Thymus (tissue), 14 donors: ENCODE measurements at places on chromosomes 7 and 10.

DNA sequence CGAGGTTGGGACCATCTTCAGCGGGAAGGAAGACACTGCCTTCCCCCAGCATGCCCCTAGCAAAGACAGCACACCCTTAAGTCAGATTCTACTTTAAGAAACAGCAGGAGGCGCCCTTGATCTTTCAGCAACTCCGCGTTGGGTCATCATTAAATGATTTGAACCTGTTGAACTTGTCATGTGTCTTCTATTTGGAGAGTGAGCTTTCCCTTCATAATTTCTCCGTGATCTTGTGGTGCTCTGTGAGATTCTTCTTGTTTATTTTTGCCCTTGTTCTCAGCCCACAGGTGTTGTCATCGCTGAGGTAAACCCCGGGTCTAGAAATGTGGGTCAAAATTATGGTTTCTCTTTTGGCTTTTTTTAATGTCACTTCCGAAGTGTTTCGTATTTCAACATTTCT lies 49.5 kb upstream of the PITRM1 start:
- H3K36me3 ChIP-seq = no peaks in the 10 kb centered on the region
- DNase-seq = no peak
- H3K4me1 ChIP-seq = no peaks in the 10 kb centered on the region
- H3K27ac ChIP-seq = no peak overlapping the region
- no peaks in the 10 kb centered on the region for H3K27me3 ChIP-seq

DNA sequence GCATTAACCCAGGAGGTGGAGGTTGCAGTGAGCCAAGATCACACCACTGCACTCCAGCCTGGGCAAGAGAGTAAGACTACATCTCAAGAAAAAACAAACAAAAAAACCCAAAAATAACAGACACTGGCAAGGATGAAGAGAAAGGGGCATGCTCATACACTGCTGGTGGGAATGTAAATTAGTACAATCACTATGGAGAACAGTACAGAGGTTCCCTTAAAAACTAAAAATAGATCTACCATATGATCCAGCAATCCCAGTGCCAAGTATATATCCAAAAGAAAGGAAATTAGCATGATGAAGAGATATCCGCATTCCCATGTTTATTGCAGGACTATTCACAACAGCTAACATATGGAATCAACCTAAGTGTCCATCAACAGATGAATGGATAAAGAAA lies 66.4 kb upstream of the PLA2G12B start:
- no peaks in the 10 kb centered on the region for H3K27me3 ChIP-seq
- no peak overlapping the region for H3K4me3 ChIP-seq
- no peak overlapping the region for H3K27ac ChIP-seq
- peaks cover 2% of the 10 kb centered on the region for H3K36me3 ChIP-seq

DNA sequence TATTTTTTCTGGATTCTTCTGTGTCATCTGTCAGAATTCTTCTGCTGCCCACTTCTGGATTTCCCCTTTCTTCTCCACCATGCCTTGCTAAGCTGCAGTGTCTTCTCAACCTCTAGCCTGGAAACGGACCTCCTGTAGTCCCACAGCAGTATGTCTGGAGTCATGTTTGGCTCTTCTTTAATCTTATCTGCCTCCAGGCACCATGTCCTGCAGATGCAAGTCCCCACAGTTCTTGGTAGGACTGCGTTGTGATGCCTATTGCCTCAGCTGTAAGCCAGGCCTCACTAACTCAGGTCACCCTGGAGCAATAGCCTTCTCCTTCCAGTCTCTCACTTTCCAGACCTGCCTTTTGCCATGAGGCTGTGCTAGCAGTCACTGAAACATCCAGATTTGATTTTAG lies 268.3 kb downstream of the POM121L12 start:
- no peaks in the 10 kb centered on the region for H3K27me3 ChIP-seq
- H3K4me1 ChIP-seq = no peaks in the 10 kb centered on the region
- DNase-seq = no peak
- no peak overlapping the region for H3K4me3 ChIP-seq

DNA sequence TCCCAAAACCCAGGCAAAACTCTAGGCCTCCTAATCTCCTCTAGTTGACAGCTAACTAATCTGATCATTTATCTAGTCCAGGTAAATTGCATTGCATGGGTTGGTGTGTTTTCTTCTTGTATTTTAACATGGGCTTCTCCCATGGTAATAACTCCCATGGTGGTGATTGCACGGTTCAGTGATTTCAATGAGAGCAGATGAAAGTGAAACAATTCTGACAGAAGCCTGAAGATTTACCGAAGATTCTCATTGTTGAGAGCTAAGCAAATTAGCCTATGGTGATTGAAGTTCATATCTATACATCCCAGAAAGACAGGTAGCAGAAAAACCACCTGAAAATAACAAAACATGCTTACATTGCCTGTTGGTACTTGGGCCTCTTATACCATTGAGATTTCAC lies 26.6 kb upstream of the LIPN start:
- H3K4me1 ChIP-seq = no peaks in the 10 kb centered on the region
- no peak for DNase-seq
- H3K36me3 ChIP-seq = no peaks in the 10 kb centered on the region
- no peak overlapping the region for H3K4me3 ChIP-seq
- no peaks in the 10 kb centered on the region for H3K27me3 ChIP-seq
- no peak overlapping the region for H3K27ac ChIP-seq

DNA sequence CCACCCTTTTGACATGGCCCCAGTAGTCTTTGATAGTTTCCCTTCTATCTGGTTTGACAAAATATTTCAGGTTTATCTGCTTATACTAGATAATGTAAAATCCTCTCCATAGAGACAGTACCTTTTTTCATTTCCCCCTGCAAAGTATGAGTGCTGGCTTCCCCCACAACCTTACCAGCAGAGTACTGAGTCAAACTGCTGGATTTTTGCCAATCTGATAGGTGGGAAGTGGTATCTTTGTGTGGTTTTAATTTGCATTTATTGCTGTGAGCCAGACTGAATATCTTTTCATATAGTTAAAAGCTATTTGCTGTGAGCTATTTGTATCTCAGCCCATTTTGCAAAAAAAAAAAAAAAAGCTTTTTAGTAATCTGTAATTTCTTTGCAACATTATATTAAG lies 32.1 kb upstream of the HECTD2 start:
- H3K27ac ChIP-seq = no peak overlapping the region
- no peak for DNase-seq
- H3K4me3 ChIP-seq = no peak overlapping the region
- peaks cover 7% of the 10 kb centered on the region for H3K4me1 ChIP-seq

DNA sequence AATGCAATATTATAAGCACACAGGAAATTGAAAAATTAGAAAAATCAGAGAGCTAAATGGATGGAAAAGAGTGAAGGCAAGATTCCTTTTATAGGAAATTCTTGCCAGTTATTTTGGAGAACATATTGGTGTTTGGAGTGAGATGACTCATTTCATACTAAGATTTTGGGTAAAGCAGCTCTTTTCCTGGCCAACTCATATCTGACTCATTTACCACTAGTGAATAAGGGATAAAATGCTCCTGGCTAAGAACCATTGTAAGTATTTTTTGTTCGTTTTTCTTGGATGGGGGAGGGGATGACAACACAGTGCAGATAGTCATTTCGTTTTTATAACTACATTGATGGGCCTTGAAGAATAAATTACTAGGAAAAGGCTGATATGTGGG lies 139.3 kb downstream of the TWIST1 start:
- H3K4me1 ChIP-seq = no peaks in the 10 kb centered on the region
- H3K4me3 ChIP-seq = no peak overlapping the region
- no peak for DNase-seq
- H3K36me3 ChIP-seq = no peaks in the 10 kb centered on the region

DNA sequence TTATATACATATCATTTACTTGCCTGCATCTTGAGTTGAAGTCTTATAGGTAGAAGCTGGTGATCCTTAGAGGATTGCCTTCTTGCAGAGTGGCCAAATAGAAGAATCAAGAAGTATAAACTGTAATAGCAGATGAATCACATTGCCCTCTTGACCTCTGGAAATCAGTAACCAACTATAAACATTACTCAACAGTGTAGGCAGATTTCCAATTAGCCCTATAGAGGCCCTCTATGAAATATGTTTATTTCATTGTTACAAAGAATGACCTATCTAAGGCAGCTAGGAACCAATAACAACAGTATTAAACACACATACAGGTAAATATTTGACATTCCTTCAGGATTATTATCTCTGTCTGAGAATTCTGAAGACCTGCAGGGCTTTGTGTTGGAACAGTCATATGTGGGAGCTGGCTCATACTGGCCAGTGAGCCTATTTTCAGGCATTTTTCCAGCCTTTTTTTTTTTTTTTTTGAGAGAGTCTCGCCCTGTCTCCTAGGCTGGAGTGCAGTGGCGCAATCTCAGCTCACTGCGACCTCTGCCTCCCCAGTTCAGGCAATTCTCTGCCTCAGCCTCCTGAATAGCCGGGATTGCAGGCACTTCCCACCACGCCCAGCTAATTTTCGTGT lies 7.2 kb upstream of the SRI start:
- no peak overlapping the region for H3K27ac ChIP-seq
- no peaks in the 10 kb centered on the region for H3K4me1 ChIP-seq
- DNase-seq = no peak
- H3K27me3 ChIP-seq = no peaks in the 10 kb centered on the region

DNA sequence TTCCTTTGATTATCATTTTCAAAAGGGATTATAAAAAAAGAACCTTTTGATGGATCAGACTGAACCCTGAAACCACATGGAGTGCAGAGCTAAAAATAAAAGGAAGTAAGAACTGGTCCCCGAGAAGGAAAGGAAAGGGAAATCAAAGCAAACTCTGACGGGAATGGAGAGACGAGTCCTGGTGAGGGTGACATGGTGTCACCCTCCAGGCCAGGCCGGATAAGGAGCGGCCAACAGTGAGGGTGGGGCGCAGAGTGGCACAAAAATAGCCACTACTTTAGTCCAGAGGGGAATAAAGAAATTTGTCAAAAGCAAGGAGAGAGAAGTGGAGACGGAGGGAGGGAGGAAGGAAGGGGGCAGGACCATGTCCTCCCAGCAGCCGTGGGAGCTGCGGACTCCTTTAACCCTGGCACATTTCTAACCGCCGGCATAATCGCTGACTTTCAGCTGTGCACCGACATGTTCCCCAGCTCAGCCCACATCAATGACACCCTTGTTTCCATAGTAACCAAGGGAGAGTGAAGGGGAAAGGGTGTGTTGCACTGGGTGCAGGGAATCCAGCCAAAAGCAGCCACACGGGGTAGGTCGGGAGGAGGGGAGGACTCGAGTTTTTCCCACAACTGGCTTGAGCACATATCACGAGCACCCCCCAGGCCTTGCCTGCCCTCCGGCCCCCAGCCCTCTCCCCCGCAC lies 29.7 kb downstream of the TRIM8 start:
- peak overlapping the region; percentile 36 for H3K4me3 ChIP-seq
- H3K36me3 ChIP-seq = no peaks in the 10 kb centered on the region
- H3K27me3 ChIP-seq = no peaks in the 10 kb centered on the region
- DNase-seq = peak; percentile 92

DNA sequence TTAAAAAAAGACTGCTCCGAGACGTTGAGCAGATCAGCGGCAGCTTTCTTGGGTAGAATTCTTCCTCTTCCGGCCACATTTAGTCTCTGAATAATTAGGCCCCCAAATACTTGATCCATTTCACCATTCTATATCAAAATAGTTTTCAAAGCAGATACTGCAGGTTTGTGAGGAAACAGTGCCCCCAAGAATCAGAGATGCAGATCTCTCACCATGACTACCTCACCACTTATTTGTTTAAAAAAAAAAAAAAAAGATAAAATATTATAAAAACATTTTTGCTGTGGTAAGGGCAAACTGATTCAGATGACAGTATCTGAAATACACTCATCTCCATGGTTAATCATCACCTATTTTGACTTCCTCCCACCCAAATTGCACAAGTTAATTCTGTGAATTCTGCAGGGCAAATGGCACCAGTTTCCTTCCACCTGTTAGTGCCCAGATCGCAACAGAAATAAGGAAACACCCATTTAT lies 210.4 kb downstream of the FAM107B start:
- H3K36me3 ChIP-seq = peaks cover 5% of the 10 kb centered on the region
- H3K4me3 ChIP-seq = no peak overlapping the region
- no peaks in the 10 kb centered on the region for H3K27me3 ChIP-seq
- H3K27ac ChIP-seq = peak overlapping the region; percentile 66

DNA sequence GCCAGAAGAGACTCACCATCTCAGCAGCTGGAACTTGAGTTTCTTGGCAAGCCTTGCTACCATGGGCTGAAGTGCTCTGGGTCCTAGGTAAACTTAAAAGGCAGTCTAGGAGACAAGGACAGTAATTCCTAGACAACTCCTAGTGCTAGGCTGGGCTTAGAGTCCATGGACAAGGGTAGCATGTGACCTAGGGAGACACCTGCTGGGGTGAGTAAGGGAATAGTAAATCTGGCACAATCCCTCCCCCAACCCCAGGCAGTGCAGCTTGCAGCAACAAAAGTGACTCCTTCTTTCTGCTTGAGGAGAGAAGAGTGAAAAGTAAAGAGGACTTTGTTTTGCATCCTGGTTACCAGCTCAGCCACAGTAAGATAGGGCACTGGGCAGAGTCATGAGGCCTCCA lies 316.5 kb upstream of the IMMP2L start:
- H3K27me3 ChIP-seq = no peaks in the 10 kb centered on the region
- no peak for DNase-seq
- no peaks in the 10 kb centered on the region for H3K36me3 ChIP-seq
- H3K4me3 ChIP-seq = no peak overlapping the region
- H3K4me1 ChIP-seq = no peaks in the 10 kb centered on the region
